ENCODE measurements at places on chromosomes 16 and 17. TPM values are rescaled to one million over a fixed set of nuclear protein-coding genes. Genes with fewer than 3 reads are reported as not detected.

- no peak overlapping the region for H3K4me3 ChIP-seq
- no peaks in the 10 kb centered on the region for H3K27me3 ChIP-seq
- peaks cover 12% of the 10 kb centered on the region for H3K36me3 ChIP-seq
- peaks cover 87% of the 10 kb centered on the region for H3K4me1 ChIP-seq
- DNase-seq: no peak
Measured at GRCh38 chr17:46175891-46176290, 17.3 kb downstream of the KANSL1 start.

CENPX gene
- 17.4 TPM for total RNA-seq

- H3K27me3 ChIP-seq: no peaks in the 10 kb centered on the region
- H3K4me1 ChIP-seq: peaks cover 29% of the 10 kb centered on the region
- no peak overlapping the region for H3K27ac ChIP-seq
- H3K4me3 ChIP-seq: no peak overlapping the region
- H3K36me3 ChIP-seq: peaks cover 51% of the 10 kb centered on the region
Measured at GRCh38 chr17:81865733-81866439, 5.3 kb downstream of the ARHGDIA start.

CCDC92B gene
- total RNA-seq: 0.08 TPM

DNA sequence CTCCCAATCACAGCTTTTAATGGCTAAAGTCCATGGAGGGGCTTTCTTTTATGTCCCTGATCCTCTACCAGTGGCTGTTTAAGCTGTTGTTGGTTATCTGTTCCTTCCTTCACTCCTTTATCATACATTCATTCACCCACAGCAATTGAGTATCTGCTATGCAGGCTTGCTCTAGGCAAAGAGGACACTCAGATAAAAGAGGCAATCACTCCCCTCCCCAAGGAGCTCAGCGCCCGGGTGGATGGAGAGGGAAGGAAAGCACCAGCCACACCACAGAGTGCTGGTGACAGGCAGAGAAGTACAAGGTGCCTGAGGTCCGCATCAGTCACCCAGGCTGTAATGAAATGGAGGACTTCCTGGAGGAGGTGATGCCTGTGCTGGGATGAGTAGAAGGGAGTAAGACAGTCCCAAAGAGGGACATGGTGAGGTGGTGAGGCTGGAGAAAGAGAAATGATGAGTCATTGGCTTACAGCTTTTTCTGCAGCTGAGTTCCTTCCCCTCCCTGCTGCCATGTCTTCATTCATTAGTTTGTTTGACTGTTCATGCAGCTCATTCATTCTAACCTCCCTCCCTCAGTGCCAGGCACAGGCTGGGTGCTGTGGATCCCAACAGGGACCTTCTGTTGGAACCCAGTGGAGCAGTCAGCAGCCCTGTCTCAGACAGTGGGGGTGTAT lies 12.8 kb upstream of the NGFR start:
- H3K4me3 ChIP-seq: no peak overlapping the region
- no peak for DNase-seq
- no peak overlapping the region for H3K27ac ChIP-seq
- no peaks in the 10 kb centered on the region for H3K36me3 ChIP-seq

DNA sequence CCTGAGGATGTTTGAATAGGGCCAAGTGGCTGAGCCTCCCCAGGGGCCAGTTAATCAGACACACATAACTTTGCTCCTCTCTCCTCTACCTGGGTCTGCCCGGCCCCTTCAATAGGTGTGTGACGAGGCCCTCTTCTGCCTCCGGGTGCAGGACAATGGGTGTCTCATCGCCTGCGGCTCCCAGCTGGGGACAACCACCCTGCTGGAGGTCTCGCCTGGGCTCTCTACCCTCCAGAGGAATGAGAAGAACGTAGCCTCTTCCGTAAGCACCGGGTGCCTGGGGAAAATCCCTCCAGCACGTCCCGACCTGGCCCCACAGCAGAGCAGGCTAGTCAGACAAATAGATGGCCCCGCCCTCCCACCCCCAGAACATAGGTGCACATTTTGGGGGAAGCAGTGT lies 16.1 kb upstream of the KIF19 start:
- no peak overlapping the region for H3K27ac ChIP-seq
- DNase-seq: peak; percentile 30
- H3K4me1 ChIP-seq: peaks cover 4% of the 10 kb centered on the region
- no peaks in the 10 kb centered on the region for H3K36me3 ChIP-seq
- H3K4me3 ChIP-seq: no peak overlapping the region

SULT1A3 gene
- 9.7 TPM for total RNA-seq

All from heart left ventricle (tissue), 16 donors.